IPS-NIHi11 (cell line): ENCODE measurements at places on chromosomes 3 and 15.
A peak's percentile ranks its signal among the peaks of the same experiment; 100 is the strongest.

- no peak for DNase-seq
Measured at GRCh38 chr3:2880218-2880756, 229.9 kb downstream of the IL5RA start.

- no peak for DNase-seq
Measured at GRCh38 chr3:139104062-139104461, 59.4 kb upstream of the PRR23C start.

DNA sequence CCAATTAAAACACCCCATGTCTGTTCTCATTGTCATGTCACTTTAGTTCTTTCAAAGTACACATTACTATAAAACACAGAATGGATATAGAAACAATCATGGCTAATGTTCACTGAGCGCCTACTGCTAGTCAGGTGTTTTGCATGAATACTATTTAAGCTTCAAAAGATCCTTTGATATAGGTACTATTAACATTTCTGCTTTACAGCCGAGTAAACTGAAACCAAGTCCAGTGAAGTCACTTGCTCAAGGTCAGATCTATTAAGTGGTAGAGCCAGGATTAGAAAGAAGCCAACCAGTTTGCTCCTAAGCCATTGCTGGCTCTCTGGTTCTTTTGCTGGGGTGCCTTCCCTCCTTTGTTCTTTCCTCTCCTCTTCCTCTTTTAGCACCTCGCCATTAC is 32.4 kb upstream of the NMNAT3 start:
- no peak for DNase-seq

DNA sequence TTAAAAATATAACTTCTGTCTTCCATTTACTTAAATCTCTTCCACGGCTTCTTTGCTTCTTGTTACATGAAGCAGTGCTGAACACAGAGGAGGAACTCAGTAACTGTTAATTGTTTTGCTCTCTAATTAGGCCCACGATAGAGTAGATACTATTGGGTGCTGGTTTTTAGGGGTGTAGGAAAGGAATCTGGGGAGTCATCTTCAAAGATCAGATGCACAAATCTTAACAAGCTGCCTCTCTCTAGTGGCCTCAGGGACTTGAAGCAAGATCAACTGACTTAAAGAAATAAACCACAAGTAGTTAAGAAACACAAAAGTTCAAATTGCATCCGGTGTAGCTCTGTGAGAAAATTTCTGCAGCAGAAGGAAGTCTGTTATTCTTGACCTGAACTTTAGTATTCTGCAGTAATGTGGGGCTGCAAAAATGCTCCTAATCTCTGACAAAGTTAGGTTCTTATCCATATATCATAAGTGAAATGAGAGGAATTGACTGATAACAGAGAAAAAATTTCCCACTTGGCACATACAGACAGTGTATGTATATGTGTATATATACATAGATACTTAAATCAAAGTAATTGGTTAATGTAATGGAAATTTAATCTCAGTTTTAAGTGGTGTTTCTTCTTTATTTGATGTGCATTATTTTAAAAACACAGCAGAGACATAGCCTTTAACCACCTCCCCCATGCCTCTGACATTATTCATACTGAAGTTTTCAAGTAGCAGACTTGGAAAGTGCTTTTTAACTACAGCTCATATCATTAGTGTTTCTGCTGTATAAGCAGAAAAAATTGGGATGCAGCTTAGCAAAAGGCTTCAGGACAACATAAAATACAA is 51.8 kb downstream of the CHST2 start:
- DNase-seq, result no peak

DNA sequence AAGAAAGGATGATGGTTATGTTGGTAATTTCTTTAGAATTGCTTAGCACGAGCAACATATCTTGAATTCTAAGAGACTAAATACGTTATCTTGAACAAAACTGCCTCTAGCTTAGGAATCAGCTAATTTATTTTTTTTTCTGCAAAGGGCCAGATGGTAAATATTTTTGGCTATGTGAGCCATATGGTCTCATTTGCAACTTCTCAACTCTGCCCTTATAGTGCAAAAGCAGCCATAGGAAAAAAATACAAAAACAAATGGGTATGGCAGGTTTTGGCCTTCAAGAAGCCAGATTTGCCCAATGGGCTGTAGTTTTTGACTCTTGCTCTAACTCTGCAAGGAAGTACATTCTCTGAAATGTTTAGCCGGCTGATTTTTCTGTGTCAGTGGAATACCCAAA is 11.9 kb downstream of the OXSM start:
- no peak for DNase-seq

DNA sequence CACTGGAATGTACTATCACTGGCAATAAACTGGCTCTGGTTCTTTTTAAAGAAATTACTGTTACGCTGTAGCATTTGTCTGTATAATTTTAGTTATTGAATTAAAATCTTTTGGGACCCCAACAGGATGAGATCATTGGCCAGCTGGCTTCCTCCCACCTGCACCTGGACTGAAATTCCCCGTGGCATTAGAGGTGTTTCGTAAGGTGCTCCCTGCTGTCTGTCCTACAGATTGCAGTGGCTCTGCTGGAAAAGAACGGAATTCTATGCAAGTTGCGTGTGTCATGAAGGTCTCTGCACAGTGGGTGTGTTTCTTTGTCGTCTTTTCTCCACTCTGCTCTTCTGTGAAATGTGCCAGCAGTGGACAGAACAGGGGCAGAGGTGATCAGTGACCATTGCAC is 383.4 kb downstream of the PTPRG start:
- peak; percentile 19 for DNase-seq

DNA sequence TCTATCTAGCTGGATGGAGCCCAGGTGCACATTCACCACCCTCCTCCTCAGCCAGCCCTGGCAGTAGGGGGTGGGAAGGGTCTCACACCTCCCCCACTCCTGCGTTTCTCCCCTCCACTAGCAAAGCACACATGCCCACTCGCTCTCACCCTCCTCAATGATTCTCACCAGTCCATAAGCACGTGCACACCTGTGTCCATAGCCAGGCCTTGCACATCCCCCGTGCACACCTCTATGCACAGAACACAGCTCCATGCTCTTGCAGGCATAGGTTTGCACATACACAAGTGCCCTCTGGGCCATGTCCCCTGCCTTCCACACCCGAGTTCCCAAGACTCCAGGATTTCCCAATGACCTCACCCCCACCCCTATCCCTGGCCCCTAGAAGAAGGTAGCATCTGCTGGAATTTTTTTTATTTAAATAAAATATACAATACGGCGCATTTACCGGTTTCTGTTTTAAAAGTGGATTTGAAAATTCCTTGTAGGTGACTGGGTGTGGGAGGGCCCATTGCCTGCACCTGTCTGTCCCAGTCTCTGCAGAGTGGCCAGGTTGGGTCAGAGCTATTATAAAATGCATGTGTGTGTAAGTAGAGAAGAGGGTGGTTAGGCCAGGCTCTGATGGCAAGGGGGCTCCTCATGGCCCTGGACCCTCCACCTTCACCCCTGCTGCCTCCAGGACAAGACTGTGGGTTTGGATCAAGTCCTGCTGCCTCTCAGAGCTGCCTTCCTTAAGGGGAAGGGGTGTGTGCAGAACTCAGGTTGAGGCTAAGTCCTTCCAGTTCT is 49.1 kb downstream of the HCN4 start:
- DNase-seq, result no peak

DNA sequence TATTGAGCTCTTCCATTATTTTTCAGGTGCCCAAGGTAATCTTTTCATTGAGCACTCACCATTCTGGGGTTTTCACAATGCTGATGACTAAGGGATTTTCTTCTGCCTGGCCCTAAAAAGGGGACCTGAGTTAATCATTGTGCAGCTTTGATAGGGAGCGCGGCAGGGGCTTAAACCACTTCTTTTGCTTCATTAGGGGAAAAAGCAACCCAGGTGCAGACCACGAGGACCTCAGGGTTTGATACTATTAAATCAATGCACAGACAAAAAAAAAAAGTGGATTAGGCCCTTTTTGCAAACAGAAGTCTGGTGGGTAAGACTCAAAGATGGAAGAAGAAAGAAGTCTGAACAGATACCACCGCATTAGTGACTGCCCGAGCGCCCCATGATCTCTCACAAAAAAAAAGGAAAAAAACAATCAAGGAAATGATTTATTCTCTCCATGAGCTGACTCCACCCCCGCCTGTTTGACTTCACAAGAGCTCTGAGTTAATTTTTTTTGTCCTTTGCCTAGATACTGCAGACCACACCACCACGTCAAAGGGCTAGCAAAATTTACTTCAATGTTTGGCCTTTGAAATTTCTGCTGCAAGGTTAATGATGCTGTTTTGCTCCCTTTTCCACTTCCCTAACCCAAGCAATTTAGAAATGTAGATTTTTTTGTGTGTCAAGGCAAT is 78.0 kb upstream of the FEZF2 start:
- DNase-seq, result no peak

DNA sequence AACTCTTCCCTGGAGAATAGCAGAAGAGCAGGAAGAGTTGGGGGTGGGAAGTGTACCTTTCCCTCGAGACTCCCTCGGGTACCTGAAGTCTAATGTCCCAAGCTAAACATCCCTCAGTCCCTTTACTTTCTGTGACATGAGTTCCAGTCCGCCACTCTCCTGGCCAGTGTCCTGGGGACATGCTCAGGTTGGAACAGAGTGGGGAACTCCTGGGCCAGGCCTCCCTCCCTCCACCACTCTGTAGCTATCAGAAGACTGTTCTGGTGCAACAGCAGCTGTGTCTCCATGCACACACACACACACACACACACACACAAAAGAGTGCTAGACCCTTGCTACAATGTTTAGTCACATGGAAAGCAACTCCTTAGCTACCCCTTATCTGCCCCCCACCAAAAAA is 155.0 kb upstream of the HES1 start:
- DNase-seq, result no peak

DNA sequence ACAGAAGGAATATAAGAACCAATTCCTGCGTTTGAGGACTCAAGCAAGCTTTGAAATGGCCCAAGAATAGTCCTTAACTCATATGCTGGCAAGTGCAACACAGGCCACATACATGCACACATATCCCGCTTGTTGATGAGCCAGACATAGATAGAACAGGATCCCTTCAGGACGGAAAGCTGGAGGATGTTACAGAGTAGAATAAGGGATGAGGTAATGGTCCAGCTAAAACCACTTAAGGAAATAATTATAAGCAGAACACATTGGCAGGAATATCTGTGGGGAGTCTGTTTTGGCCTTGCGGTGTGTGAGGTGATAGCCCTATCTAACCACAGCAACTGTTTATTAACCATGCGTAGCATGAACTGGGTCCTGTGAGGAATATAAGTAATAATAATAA is 25.0 kb downstream of the SCG3 start:
- no peak for DNase-seq

DNA sequence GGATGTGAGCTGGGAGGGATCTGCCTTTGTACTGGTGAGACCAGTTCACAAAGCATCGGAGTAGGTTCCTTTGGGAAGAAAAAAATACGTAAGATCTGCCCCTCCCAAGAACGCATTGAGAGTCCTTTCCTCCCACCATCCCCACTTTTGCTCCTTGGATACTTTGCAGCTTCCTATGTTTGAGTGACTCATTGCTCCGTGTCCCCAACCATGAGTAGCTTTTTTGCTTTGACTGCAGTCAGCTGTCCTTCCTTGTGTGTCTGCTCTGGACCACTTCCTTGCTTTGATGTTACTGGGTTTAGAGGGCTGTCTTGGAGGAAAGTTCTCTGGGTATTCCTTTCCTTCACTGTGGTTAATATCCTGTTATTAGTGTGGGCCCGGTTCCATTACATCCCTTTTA is 43.2 kb upstream of the PTPN23 start:
- DNase-seq, result no peak

GRCh38 chr15:55239440-55240124 is 42.8 kb upstream of the RSL24D1 start:
- no peak for DNase-seq

- no peak for DNase-seq
Measured at GRCh38 chr3:150515210-150515609, 31.1 kb downstream of the SERP1 start.

GRCh38 chr15:78479650-78480049 is 27.7 kb upstream of the HYKK start:
- no peak for DNase-seq

DNA sequence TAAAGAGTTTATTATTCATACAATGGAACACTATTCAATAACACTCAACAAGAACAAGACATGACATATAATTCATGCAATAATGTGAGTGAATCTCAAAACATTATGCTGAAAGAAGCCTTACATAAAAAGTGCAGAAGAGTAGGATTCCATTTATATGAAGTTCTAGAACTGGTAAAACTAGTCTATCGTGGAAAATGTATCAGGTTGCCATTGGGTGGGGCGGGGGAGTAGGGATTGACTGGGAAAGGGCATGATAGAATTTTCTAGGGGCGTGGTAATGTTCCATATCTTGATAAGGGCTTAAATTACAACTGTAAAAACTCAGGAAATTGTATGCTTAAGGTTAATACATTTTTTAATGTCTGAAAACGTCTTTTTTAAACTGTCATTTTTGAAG is 247.9 kb downstream of the SATB1 start:
- DNase-seq, result no peak

GRCh38 chr3:57127891-57128518 is 37.1 kb downstream of the IL17RD start:
- no peak for DNase-seq

DNA sequence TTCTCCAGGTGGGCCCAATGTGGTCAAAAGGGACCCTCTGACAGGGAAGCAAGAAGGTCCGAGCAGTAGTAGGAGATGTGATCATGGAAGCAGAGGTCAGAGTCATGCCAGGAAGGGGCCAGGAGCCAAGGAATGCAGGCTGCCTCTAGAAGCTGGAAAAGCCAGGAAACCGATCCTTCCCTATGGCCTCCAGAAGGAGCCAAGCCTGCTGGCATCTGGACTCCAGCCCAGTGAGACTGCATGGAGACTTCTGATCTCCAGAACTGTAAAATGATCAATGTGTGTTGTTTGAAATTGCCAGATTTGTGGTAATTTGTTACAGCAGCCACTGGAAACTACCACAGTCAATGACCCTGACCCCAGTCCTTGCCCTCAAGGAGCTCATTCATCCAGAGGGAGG is 56.8 kb upstream of the SPATA12 start:
- DNase-seq, result no peak

DNA sequence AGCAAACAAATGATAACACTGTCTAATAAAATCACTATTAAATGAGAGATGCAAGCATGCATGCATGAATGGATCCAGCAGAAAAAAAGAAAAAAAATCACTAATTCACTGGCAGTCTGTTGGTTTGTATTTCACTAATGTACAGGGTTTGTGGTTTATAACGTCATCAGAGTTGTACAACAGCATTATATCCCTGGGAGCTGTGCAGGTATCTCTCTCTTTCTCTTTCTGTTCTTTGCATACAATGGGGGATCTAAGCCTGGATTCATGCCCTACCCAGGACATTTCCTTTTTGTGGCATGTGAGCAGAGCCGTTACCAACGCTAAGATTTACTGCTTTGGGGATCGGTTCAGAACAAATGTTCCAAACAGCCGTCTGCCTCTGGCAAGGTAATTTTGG is 229.5 kb downstream of the SOX2 start:
- no peak for DNase-seq

DNA sequence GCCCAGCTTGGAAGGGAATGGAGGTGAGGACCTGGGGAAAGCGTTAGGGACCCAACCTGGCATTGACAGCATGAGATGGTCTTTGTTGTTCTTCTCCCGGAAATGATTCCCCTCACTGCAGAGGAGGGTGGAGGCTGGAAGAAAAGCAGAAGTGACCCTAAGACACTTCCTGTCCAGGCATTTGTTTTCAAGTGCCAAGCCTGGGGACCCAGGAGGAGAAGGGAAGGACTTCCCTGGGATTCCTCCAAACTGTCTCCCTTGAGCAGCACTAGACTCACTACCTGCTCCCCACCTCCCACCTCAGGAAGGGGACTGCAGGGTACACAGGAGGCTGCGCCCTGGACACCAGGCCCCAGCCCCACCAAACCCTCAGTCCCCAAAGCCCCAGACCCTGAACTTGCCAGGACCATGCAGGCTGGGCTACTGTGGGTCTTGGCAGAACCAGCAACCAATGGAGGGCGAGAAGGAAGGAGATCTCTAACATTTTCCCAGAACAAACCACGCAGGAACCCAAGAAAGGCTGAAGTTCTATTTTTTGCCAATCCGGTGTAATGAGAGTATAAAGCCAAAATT is 9.8 kb upstream of the VIPR1 start:
- no peak for DNase-seq
